ENCODE measurements at places on chromosomes 1 and 21. TPM values are rescaled to one million over a fixed set of nuclear protein-coding genes. Genes with fewer than 3 reads are reported as not detected.

GRCh38 chr1:156382561-156382960 lies 13.6 kb downstream of the RHBG start:
- peaks cover 17% of the 10 kb centered on the region for H3K27me3 ChIP-seq
- no peak for DNase-seq
- H3K4me3 ChIP-seq, result no peak overlapping the region
- H3K36me3 ChIP-seq, result no peaks in the 10 kb centered on the region

- no peaks in the 10 kb centered on the region for H3K27me3 ChIP-seq
- no peak overlapping the region for H3K4me3 ChIP-seq
- no peak overlapping the region for H3K27ac ChIP-seq
- H3K4me1 ChIP-seq, result peaks cover 15% of the 10 kb centered on the region
These were observed 56.0 kb downstream of the ZMYM4 start for GRCh38 chr1:35324486-35324885.

- peaks cover 8% of the 10 kb centered on the region for H3K4me1 ChIP-seq
- no peak overlapping the region for H3K27ac ChIP-seq
- H3K36me3 ChIP-seq, result no peaks in the 10 kb centered on the region
- no peaks in the 10 kb centered on the region for H3K27me3 ChIP-seq
- no peak overlapping the region for H3K4me3 ChIP-seq
These were observed 98.0 kb upstream of the SLC44A3 start for GRCh38 chr1:94722181-94722580.

DNA sequence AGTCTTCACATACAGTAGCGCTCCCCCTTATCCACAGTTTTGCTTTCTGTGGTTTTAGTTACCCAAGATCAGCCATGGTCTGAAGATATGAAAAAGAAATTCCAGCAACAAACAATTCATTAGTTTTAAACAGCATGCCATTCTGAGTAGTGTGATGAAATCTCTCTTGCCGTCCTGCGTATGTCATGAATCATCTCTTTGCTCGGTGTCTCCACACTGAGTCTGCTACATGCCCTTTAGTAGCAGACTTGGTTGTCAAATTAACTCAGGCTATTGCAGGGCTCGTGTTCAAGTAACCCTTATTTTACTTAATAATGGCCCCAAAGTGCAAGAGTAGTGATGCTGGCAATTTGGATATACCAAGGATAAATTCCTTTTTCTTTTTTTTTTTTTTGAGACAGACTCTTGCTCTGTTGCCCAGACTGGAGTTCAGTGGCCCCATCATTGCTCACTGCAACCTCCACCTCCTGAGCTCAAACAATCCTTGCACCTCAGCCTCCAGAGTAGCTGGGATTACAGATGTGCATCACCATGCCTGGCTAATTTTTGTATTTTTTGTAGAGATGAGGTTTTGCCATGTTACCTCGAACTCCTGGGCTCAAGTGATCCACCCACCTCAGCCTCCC lies 22.6 kb downstream of the PHACTR4 start:
- DNase-seq, result no peak
- H3K27ac ChIP-seq, result no peak overlapping the region
- H3K4me1 ChIP-seq, result no peaks in the 10 kb centered on the region
- H3K27me3 ChIP-seq, result no peaks in the 10 kb centered on the region

DNA sequence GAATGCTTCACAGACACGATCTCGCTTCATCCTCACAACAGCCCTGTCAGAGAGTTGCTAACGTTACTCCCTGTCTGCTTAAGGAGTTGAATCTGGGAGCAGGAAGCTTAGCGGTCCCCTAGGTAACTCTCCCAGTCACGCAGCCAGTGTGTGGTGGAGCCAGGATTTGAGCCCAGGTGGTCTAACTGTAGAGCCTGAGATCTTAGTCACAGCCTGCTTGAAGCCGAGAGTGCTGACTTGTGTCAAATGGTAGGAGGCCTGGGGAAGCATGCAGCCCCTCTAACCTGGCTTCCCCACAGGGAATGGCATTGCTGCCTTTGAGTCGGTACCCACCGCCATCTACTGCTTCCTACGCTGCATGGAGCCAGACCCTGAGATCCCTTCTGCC lies 4.1 kb downstream of the ADPRS start:
- peaks cover 59% of the 10 kb centered on the region for H3K4me1 ChIP-seq
- H3K4me3 ChIP-seq, result no peak overlapping the region
- peaks cover 54% of the 10 kb centered on the region for H3K36me3 ChIP-seq

DNA sequence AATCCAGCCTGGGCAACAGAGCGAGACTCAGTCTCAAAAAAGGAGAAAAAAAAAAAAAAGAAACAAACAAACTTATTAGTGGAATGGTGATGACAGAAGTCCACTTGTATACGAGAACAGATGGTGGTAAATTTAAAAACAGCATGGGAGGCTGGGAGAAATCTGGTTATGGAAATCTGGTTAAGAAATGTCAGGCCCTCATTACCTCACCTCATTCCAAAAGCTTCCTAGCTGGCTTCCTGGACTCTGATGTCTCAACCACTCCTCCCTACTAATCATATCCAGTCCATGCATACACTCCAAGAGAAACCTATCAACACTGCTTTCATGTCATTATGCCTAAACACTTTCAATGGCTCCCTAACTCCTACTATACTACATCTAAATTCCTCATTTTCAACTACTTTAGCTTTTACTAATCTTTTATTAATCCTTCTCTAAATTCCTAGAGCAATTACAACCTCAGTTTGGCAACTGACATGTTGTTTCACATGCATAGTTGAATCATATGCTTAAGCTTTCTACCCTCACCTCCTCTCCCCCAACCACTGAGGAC lies 52.9 kb downstream of the FOXJ3 start:
- H3K4me1 ChIP-seq, result no peaks in the 10 kb centered on the region
- H3K27me3 ChIP-seq, result no peaks in the 10 kb centered on the region

DNA sequence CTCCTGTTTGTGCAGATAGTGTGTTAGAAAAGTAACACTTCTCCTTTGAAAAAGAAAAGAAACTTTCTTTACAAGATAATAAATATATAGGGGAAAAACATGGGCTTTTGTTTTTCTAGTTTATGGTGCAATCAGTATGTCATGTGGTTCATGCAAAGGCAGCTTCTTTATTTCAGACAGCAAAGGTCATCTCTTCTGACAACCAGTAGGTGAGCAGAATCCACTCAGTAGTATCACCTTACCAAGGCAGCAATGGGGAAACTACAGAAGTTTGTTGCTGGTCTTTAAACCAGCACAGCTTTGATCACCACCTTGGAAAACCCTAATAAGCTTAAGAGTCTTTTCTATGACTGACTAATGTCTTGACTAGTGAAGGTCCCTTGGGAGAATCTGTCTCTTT lies 13.0 kb upstream of the SAMSN1 start:
- no peak overlapping the region for H3K4me3 ChIP-seq
- H3K27ac ChIP-seq, result no peak overlapping the region
- H3K36me3 ChIP-seq, result no peaks in the 10 kb centered on the region
- no peak for DNase-seq
- H3K27me3 ChIP-seq, result no peaks in the 10 kb centered on the region

- no peak overlapping the region for H3K27ac ChIP-seq
- H3K36me3 ChIP-seq, result peaks cover 8% of the 10 kb centered on the region
- H3K4me1 ChIP-seq, result peaks cover 13% of the 10 kb centered on the region
- H3K4me3 ChIP-seq, result no peak overlapping the region
- DNase-seq, result no peak
- no peaks in the 10 kb centered on the region for H3K27me3 ChIP-seq
These were observed 35.7 kb downstream of the SDC3 start for GRCh38 chr1:30872948-30873263.

DNA sequence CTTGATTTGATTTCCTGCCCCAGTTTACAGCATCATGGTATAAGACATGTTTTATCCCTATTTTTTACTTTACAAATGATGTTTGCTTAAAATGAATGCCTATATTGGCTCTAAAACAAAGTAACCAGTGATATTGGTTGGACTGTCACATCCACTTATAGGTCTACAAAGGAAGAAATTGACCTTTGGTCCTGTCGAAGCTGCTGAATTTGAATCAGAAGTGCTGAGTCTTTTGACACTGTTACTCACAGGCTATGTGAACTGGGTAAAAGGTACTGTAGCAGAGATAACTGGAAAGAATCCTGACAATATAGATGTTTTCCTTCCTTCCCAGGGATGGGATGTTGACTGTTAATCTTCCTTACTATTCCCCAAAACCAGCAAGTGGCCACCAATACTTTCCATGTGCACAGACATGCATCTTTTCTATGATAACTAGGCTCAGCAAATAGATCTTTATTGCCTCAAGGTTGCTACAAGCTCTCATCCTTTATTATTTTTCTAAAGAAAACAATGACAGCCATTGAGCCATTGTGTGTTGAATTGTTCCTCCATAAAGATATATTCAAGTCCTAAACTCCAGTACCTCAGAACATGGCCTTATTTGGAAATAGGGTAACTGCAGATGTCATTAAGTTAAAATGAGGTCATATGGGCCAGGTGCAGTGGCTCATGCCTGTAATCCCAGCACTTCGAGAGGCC lies 175.9 kb upstream of the NR5A2 start:
- H3K4me1 ChIP-seq, result no peaks in the 10 kb centered on the region
- no peaks in the 10 kb centered on the region for H3K36me3 ChIP-seq
- no peak overlapping the region for H3K27ac ChIP-seq

DNA sequence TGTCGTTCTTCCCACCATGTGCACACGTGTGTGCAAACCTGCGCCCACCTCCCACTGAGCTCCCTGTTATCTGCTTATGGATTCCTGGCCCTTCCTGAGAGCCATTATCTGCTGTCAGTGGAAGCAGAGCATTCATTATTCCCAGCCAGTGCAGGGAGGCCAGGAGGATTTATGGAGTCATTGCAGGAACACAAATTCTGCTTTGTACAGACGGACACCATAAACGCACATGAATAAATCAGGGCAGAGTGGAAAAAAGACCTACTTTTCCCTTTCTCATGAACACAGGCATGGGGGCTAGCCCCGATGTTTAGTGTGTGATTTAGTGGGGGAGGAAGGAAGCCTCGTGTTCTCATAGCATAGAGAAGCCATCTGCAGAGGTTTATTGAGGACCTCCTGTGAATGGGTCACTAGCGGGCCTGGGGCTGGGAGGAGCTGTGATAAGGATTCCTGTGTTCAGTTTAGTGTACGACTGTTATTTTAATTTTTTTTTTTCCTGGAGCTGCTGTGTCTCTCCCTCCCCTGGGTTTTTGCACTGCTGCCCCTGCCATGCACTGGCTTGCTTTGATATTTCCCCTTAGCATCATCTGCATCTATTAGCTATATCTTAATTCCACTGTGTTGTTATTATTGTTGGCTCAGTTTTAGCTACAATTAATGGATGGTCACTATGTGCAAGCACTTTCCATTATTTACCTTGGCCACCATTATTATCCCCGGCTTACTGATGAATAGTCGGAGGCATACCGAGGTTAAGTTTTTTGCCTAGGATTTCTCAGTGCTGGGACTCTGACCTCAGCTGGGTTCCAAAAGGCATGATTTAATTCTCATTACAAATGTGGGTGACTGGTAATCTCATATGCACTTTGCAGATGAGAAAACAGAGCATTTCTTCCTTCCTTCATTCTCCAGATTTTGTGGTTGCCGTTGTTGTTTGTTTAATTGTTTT lies 33.0 kb downstream of the HUNK start:
- no peak overlapping the region for H3K27ac ChIP-seq
- no peak overlapping the region for H3K4me3 ChIP-seq
- no peaks in the 10 kb centered on the region for H3K4me1 ChIP-seq
- no peaks in the 10 kb centered on the region for H3K27me3 ChIP-seq
- H3K36me3 ChIP-seq, result no peaks in the 10 kb centered on the region

GRCh38 chr1:102191723-102192122 lies 195.0 kb upstream of the OLFM3 start:
- no peak overlapping the region for H3K27ac ChIP-seq
- H3K4me3 ChIP-seq, result no peak overlapping the region
- H3K4me1 ChIP-seq, result no peaks in the 10 kb centered on the region
- no peaks in the 10 kb centered on the region for H3K27me3 ChIP-seq

DNA sequence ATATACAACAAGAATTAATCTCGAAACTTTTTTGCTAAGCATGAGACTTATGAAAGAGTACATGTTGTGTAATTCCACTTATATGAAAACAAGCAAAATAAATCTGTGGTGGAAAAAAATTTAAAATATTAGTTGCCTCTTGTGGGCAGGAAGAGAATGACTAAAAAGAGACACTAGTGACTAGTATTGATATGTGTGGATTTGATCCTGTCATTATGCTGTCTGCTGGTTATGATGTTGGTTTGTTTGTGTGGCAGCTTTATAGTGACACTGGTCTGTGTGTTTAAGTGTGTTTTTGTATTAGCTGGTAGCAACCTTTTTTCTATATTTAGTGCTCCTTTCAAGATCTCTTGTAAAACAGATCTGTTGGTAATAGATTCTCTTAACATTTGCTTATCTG lies 267.8 kb upstream of the NRIP1 start:
- DNase-seq, result no peak
- no peak overlapping the region for H3K27ac ChIP-seq
- no peaks in the 10 kb centered on the region for H3K4me1 ChIP-seq
- no peak overlapping the region for H3K4me3 ChIP-seq

- no peak overlapping the region for H3K27ac ChIP-seq
- no peak for DNase-seq
- no peaks in the 10 kb centered on the region for H3K4me1 ChIP-seq
- H3K36me3 ChIP-seq, result no peaks in the 10 kb centered on the region
- no peaks in the 10 kb centered on the region for H3K27me3 ChIP-seq
These were observed 35.1 kb upstream of the IFNGR2 start for GRCh38 chr21:33368124-33368523.

DNA sequence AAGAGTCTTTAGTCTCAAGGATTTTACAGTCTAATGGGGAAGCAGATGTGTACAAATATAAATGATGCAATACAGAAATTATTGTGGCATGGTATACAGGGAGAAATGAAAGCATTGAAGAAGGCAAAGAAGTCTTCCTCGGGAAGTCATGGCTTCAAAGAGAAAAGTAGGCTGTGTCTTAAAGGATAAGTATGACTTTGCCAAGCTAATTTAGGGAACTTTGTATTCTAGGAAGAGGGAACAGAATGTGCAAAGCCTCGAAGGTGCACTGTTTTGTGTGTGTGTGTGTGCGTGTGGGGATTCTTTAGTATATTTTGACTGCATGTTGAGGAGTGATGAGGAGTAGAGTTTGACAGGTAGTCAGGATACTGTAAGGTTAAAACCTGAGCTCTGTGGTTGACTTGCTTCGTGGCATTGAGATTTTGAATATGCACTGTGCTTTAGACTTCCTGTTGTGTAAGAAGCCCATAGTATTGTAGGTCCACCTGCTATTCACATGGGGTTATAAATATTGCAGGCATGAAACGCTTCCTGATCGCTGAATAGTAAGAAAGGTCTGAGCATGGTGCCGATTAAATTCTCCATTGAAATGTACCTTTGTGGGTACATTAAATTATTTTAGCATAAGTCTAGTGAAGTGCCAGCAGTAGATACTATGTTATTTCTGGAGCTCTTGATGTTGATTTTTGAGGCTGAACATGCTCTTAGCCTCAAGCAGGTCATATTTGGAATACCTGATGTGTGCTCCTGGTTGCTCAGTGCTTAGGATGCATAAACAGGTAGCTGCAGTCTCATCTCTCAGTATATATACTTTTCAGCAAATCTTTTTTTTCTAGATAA lies 8.0 kb downstream of the SMAP2 start:
- peak overlapping the region; percentile 91 for H3K27ac ChIP-seq
- no peak for DNase-seq
- H3K4me3 ChIP-seq, result peak overlapping the region; percentile 9
- H3K27me3 ChIP-seq, result no peaks in the 10 kb centered on the region
- H3K4me1 ChIP-seq, result peaks cover 63% of the 10 kb centered on the region

The CHIA gene
- 10.9 TPM for total RNA-seq

The TTC3 gene
- total RNA-seq, result 93.0 TPM

The WNT9A gene
- 7.0 TPM for total RNA-seq

The CYP4A11 gene
- not detected for total RNA-seq

The RAB42 gene
- 7.0 TPM for total RNA-seq
